CD14-positive monocyte (primary cell): ENCODE measurements at places on chromosomes 7 and 10. TPM values are rescaled to one million over a fixed set of nuclear protein-coding genes. Genes with fewer than 3 reads are reported as not detected.

RADIL gene
- polyA plus RNA-seq, result not detected

RPP30 gene
- polyA plus RNA-seq, result 40.3 TPM

THAP5 gene
- 1.2 and 3.0 TPM in 2 replicates for polyA plus RNA-seq

LRRC17 gene
- not detected for polyA plus RNA-seq

HABP2 gene
- not detected in 2 replicates for polyA plus RNA-seq

- no peak for DNase-seq
Measured at GRCh38 chr10:102418622-102419268, at the start of gene PSD. TSS of gene PSD (minus strand) at chr10:102418785. CDS start at chr10:102417038, 1,747 bp downstream.

DNA sequence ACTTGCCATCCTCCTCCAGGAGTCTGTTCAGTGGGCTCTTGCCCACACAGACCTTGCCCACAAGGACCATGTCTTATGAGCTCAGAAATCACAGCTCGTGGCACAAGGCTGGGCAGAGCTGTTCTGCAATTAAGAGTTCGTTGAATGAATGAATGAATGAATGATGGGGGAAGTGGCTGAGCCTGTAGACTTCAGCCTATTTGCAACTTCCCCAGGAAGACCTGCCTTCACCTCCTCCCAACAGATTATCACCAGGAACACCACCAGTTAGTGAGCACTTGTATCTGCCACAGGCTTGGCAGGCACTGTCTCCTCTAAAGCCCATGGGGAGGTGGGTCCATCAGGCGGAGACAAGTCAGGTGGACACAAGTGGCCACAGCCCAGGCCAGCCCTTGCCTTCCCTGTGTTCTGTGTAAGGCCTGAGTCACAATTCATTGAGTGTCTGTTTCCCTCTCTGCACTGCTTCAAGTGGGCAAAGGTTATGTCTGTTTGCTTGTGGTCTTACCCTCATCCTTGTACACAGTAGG lies 1.8 kb upstream of the FGF8 start:
- DNase-seq, result no peak

DNA sequence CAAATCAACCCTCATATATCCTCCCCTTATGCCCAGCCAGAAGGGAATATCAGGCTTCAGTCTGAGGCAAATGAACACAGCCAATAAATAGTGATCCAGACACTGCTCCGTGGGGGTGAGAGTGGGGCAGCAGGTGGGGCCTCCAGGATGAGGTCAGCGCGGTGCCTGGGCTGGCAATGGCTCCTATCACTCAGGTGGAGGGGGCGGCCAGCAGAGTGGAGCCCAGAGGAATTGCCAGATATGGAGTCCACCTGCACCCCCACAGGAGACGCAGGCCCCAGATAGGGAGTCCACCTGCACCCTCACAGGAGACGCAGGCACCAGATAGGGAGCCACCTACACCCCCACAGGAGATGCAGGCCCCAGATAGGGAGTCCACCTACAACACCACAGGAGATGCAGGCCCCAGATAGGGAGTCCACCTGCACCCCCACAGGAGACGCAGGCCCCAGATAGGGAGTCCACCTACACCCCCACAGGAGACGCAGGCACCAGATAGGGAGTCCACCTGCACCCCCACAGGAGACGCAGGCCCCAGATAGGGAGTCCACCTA lies 78.0 kb upstream of the PPP2R2D start:
- no peak for DNase-seq

DNA sequence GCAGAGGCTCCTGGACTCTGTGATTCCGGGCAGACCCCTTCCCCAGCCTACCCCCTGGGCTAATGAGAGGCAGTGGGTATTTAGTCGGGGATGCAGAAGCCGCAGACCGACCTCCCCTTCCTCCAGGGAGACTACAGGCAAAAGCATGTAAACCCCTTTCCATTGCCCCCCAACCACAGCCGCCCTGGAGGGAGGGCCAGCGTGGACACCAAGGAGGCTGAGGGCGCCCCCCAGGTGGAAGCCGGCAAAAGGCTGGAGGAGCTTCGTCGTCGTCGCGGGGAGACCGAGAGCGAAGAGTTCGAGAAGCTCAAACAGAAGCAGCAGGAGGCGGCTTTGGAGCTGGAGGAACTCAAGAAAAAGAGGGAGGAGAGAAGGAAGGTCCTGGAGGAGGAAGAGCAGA lies 39.0 kb upstream of the AGBL3 start:
- DNase-seq, result no peak

DNA sequence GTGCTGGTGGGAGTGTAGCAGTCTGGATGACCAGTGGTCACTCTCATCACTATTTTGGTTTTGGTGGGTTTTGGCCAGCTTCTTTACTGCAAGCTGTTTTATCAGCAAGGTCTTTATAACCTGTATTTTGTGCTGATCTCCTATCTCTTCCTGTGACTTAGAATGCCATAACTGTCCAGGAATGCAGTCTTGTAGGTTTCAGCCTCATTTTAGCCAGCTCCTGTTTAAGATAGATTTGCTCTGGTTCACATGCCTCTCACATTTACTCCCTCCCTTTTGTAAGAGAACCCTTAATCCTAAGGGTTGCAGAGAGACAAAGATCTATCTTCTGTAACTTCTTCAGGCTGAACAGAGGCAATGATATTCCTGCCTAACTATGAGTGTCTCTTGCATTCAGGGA lies 51.2 kb upstream of the INHBA start:
- DNase-seq, result no peak

GRCh38 chr10:115909962-115910731 lies 362.9 kb downstream of the GFRA1 start:
- no peak for DNase-seq

DNA sequence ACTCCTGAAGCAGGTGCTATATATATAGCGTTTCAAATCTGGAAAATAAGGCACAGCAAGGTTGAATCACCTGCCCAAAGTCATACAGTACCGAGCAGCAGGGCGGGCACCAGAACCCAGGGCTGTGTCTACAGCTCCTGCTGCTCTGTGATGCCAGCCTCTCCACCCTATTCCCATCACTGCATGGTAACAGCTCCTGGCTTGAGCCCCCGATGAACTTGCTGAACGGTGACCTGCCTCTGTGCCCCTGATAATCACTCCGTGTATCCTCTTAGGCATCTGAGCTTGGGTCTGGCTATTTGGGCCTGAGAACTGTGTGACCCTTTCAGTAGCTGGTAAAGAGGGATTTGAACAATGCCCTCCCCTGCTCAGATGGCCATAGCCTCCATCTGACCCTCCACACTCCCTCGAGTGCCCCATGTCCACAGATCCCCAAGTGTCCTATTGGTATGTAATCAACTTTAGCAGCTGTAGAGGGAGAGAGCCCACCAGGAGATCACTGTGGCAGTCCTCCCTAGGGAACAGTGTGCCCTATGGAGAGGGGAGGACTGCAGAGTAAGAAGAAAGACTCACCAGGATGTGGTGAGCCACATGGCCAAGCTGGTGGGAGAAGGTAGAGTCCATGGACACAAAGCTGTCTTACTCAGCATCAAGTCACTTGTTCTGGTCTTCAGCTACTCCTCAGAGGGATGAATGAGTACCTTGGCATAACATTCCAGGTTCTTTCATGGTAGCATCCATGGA lies 1.1 kb upstream of the ARHGAP22 start:
- peak; percentile 52 for DNase-seq

- no peak for DNase-seq
Measured at GRCh38 chr10:18830277-18830676, 171.0 kb downstream of the ARL5B start.

DNA sequence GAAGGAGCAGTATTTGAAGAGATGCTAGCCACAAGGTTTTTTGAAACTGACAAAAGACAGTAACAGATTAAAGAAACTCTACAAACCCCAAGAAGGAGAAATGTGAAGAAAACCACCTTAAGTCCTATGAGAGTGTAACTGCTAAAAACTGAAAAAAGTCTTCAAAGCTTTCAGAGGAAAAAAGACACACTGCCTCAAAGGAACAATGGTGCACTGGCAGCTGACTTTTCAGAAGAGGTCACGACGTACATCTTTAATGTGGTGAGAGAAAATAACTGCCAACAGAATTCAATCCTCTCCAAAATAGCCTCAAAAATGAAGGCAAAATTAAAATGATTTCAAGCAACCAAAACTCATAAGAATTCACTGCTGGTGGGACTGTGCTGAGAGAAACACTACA lies 94.0 kb downstream of the VIPR2 start:
- no peak for DNase-seq

GRCh38 chr10:103781329-103782061 lies 73.9 kb downstream of the SH3PXD2A start:
- DNase-seq, result no peak

DNA sequence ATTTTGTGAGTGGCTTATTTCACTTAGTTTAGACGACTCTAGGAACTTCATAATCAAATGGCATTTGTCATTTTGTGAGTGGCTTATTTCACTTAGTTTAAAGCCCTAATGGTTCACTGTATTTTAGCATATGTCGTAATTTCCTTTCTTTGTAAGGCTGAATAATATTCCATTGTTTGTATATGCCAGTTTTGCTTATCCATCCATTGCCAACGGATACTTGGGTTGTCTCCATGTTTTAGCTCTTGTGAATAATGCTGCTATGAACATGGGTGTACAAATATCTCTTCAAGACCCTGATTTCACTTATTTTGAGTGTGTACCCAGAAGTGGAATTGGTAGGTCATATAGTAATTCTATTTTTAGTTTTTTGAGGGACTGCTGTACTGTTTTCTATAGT lies 31.8 kb downstream of the DOCK1 start:
- no peak for DNase-seq

DNA sequence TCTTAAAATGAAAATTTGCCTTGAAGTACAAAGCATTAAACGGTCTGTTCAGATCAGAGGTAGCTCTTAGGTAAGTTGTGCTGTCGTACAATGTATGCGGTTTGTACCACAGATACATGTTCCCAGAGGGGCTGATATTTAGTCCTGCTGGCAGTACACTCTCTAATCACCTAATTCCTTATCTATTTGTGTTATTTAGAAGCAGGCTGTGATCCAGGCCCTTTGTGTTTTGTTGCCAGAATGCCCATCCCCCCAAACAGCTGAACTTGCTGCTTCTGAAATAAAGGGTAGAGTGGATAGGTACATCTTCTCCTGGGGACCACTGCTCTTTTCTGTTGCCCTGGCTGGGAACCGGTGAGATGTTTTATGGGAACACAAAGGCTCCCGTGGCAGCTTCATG lies 84.5 kb downstream of the SND1 start:
- no peak for DNase-seq

DNA sequence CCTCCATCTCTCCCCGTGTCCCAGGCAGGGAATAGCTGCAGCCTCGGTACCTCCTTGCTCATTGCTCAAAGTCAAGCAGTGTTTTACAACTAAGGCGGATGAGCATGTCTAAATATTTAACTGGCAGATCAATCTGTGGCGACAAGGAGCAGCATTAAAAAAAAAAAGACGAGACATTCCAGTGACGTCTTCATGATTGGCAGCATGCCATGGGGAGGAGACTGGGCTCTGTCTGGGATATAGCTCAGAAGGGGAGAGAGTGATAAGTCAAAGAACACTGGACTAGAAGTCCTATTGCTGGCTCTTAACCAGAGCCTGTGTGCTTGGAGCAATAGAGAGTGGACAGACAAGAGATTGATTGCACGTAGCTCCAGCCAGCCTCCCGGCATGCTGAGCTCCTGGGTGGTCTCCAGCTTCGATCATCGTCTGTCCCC lies 287.5 kb upstream of the PODXL start:
- DNase-seq, result no peak

DNA sequence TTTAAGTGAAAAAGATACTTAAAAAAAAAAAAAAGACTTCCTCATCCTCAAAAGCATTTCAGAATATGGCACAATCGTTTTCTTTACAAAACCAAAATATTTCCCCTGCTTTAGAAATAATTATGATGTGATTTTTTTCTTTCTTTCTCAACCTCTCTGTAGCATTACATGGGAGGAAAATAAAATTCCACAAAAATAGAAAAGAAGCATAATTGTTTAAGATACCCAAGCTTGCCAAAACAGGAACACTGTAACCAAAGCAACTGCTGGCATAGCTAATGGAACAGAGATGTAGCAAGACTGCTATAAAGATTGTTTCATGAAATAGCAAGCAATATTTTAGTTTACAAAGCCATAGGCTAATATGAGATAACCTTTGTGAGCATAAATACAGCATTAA lies 75.6 kb upstream of the GPR22 start:
- DNase-seq, result no peak
